ENCODE measurements at places on chromosomes 3 and 15. TPM values are rescaled to one million over a fixed set of nuclear protein-coding genes. Genes with fewer than 3 reads are reported as not detected.

Gene KLHL25
- polyA plus RNA-seq: 8.3 TPM

Gene AGBL1
- polyA plus RNA-seq: not detected

Gene ZNF502
- polyA plus RNA-seq: 1.4 TPM

Gene ARHGAP31
- 6.4 TPM for polyA plus RNA-seq

Gene ZDHHC19
- polyA plus RNA-seq: 0.40 TPM

Gene C3orf70
- polyA plus RNA-seq: 0.67 TPM

Gene ATP13A3
- 17.2 TPM for polyA plus RNA-seq

Gene MYO5A
- polyA plus RNA-seq: 0.45 TPM

Gene ZNF639
- polyA plus RNA-seq: 14.3 TPM

Gene SLC51A
- polyA plus RNA-seq: 117 TPM

Gene WDR93
- not detected for polyA plus RNA-seq

Gene RETNLB
- 57.5 TPM for polyA plus RNA-seq

Gene TTLL13
- 0.45 TPM for polyA plus RNA-seq

Gene CCDC39
- 0.09 TPM for polyA plus RNA-seq

Gene SPTSSB
- polyA plus RNA-seq: 0.19 TPM

Gene AADACL2
- polyA plus RNA-seq: not detected

Gene REC114
- not detected for polyA plus RNA-seq

Gene ABCF3
- 69.3 TPM for polyA plus RNA-seq

Gene ISLR
- polyA plus RNA-seq: 10.0 TPM

Gene RCCD1
- 4.9 TPM for polyA plus RNA-seq

Gene LRRN1
- 22.2 TPM for polyA plus RNA-seq

Gene PARP9
- 22.1 TPM for polyA plus RNA-seq

Gene GOLGA6D
- not detected for polyA plus RNA-seq

Gene EPHA6
- polyA plus RNA-seq: 0.03 TPM

Gene PLSCR4
- 18.6 TPM for polyA plus RNA-seq

Gene SUSD5
- not detected for polyA plus RNA-seq

Gene LIPC
- 2.0 TPM for polyA plus RNA-seq

Gene PLSCR5
- polyA plus RNA-seq: not detected

Gene SLCO2A1
- polyA plus RNA-seq: 1.6 TPM

Gene NTRK3
- polyA plus RNA-seq: 3.6 TPM

Gene PLAAT1
- polyA plus RNA-seq: 0.12 TPM

Gene RYR3
- polyA plus RNA-seq: 1.6 TPM
